ENCODE measurements at places on chromosomes 5 and 9.

- DNase-seq: no peak
These were observed 36.2 kb upstream of the POU5F2 start for GRCh38 chr5:93777620-93778019.

- no peak for DNase-seq
These were observed 179.8 kb downstream of the FANCC start for GRCh38 chr9:95137587-95138145.

GRCh38 chr9:127128341-127129072 is 6.1 kb upstream of the ANGPTL2 start:
- DNase-seq: peak; percentile 76

DNA sequence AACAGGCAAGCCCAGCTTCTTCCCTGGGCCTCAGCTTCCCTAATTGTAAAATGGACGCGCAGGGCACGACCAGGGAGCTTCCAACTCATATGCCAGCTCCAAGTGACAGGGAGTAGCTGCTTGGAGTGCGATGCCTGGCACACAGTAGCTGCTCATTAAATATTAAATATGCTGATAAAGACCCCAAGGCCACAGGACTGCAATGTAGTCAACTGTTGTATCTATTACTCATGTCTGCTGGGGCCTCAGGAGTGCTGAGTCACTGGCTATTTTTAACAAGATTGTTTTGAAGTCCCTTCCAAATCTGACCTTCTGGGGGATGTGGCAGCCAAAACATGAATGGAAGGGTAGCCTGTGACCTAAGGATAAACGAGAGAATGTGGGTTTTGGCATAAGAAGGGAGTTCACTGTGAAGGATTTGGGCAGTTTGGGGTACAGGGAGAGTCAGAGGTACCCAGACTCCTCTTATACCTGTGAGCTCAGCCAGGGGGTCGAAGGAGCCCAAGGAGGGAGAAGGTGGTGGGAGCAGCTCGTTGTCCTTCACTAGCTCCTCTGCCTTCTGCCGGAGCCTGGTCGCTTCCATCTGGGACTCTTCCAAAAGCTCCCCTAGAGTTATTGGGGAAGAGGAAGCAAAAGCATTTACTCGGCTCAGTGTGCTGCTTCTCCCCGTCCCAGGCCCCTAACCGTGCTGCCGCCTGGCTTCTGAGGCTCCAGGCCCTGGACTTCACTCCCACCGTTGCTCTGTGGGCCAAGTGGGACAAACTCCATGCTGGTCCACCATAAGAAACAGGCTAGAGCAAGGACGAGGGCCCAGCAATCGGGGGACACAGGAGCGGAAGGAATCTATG is 17.5 kb downstream of the TNIP1 start:
- DNase-seq: peak; percentile 93

DNA sequence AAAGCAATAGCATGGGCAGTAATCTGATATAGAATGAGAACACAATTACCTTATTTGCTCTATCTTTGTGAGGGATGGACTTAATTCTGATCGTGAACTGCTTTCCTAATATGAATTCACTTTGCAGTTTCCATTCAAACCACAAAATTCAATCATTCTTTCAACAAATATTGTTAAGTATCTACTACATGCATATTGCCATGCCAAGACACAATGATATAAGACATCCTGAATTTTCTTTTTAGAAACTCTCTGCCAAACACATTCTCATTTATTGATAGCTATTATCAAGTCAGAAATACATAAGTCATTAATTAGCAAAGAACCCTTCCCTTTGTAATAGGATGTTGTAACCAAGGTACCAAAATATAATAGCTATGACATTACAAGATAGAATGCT is 121.6 kb upstream of the TARS1 start:
- no peak for DNase-seq

DNA sequence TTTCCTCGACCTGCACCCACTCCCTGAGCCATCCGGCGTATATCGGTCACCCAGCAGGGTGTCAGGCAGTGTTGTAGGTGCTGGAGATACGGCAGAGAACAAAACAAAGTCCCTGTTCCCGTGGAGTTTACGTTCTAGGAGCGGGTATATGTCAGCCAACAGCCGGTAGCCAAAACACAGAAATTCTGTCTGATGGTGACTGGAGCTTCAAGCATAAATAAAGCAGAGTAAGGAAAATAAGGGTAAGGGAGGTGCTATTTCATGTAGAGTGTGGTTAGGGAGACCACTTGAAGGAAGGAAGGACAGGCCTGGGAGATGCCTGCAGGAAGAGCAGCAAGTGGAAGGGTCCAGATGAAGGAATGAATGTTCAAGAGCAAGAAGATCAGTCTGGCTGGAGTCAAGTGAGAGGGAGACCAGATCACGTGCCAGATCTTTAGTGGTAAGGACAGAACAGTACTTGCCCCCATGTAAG is 783 bp upstream of the ZFR start:
- DNase-seq: no peak

GRCh38 chr5:142845402-142845921 is 75.3 kb downstream of the ARHGAP26 start:
- DNase-seq: no peak

DNA sequence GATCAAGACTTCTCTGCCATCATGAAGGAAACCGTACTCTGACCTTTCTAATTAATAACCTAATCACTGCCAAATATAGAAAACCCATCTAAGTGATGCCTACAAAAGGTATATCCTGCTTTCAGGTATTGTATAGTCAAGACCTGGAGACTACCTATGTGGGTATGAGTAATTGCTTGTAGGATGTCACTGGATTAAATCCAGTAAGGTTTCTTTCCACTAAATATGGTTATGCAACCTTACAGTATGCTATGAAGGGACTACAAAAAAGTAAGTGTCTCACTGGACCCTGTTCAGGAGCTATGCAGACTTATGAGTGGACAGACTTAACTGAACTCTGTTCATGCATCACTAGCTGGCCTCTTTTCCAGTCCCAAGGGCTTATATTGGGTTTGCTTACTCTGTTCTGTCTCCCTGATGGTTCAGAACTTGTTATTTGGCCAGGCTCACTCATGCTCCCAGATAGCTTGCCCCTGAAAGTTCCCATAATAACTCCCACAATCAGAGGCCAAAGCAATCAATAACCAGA is 51.1 kb downstream of the PDE6A start:
- DNase-seq: no peak

- DNase-seq: no peak
These were observed 30.8 kb downstream of the CD14 start for GRCh38 chr5:140602147-140602546.

DNA sequence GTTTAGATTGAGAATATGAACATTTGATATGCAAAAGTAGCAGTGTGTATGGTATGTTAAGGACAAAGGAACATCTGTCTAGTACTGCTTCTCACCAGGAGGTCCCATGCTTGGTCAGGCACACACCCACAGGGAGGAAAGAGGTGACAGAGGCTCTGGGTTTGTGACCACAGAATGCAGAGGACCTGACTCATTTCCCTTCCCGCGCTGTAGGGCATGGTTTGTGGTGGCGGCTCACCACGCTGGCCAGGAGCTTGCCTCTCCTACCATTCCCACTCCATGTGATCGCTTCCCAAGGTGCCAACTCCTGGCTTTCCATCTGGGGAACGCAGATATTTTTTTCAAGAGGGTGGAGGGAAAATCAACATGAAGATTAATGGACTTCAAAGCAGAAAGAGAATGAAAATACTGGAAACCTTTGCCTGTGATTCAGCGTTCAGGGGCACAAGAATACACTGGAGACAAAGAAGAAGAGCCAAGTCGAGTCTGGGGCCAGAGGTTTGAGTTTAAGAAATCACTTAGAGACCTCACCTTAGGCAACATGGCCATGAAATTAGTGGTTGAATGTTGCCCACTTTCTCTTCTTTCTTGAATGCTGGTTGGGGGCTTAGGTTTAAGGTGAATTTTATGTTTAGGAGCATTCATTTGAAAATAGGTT is 477.8 kb downstream of the CCDC171 start:
- DNase-seq: peak; percentile 97

DNA sequence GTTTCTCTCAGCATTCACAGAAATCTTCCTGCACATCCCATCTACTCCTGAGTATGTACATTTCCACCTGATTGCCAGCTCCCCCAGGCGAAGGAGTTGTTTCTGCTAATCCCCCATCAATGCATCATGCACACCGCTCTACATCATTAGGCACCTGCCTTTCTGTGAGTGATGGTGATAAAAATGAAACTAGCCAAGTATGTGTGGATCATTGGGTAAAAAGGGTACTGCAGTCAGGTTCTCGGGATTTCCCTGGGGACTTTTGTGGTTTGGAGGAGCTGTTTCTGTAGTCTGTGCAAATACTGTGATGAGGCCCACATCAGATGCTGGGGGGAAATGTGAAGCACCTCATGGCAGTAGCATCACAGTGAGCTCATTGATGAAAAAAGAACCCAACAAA is 30.4 kb downstream of the CAMK4 start:
- no peak for DNase-seq

DNA sequence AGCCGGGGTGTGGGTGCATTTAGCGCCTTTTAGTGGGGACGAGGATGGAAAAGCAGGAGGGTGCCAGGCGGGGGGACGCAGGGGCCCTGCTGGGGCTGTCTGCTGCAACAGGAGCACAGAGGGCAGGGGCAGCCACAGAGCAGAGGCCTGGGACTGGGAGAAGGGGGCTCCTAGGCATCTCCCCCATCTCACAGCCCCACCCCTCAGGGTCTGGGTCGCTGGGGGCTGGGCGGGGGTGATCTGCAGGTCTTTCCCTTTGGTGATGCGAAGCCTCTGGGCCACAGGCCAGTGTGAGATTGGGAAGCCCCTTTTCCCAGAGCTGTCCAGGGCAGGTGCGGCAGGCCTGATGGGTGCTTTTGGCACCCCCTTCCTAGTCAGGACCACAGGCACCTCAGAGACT is 4.8 kb downstream of the TOR2A start:
- DNase-seq: no peak

DNA sequence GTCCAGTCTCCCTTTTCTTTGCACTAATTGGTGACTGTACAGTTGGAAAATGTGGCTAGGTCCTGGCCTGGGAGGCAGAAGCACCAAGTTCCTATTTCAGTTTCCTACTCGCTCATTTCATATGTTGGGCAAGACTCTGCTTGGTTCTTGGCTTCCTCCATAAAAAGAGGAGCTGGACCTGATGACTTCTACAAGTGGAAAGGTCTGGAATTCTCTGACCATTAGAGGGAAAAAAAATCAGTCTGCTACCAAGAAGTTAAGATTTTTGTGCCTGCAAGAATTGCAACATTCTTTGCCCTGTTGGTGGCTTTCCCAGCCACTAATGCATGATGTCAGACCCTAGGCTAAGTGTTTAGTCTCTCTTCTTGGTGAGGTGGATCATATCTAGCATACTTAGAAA is 91.5 kb downstream of the WDR41 start:
- peak; percentile 89 for DNase-seq

DNA sequence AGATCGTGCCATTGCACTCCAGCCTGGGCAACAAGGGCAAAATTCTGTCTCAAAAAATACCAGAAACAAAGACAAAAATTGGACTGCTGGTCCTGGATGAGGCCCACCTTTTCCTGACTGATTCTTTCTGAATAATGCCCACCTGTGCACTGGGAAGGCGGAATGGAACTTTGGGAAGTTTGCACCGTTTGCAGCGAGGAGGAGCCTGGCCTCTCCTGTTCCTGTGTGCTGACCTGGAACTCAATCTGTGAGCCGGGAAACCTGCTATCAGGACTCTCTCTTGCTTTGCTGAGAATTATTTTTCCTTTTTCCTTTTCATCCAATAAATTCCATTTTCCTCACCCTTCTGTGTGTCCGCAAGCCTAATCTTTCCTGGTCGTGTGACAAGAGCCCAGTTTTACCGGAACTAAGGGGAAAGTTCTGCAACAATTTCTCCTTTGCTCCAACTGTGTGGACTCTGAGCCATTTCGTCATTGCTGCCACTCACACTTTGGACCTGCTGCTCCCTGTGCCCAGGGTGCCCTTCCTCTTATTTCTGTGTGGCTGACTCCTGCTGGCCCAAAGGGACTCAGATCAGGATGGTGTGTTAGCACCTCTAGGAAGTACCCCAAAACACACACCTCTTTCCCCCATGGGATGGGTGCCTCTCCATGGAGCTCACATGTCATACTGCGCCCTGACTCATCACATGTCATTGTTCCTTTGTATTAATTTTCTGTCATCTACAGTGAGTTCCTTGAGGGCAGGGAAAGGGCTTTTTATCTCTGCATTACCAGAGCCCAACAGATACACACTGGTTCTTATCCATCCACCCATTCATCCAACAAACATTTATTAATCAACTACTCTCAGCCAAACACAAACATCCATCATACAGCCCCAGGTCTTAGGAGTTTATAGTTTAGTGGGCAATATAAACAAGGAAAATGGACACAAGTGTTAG is 4.7 kb upstream of the GLRX start:
- DNase-seq: no peak

DNA sequence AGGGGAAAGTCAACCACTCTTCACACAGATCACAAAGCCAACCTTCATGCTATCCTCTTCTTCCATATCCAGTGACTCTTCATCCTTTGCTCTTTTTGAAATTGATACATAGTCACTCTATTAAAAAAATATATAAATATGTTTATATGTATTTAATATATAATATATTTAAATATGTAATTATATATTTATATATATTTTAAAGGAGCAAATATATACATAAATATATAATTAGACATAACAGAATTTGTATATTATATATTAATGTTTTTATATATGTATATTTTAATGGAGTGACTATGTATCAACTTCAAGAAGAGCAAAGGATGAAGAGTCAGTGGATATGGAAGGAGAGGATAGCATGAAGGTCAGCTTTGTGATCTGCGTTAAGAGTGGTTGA is 374.9 kb downstream of the CDH9 start:
- no peak for DNase-seq

DNA sequence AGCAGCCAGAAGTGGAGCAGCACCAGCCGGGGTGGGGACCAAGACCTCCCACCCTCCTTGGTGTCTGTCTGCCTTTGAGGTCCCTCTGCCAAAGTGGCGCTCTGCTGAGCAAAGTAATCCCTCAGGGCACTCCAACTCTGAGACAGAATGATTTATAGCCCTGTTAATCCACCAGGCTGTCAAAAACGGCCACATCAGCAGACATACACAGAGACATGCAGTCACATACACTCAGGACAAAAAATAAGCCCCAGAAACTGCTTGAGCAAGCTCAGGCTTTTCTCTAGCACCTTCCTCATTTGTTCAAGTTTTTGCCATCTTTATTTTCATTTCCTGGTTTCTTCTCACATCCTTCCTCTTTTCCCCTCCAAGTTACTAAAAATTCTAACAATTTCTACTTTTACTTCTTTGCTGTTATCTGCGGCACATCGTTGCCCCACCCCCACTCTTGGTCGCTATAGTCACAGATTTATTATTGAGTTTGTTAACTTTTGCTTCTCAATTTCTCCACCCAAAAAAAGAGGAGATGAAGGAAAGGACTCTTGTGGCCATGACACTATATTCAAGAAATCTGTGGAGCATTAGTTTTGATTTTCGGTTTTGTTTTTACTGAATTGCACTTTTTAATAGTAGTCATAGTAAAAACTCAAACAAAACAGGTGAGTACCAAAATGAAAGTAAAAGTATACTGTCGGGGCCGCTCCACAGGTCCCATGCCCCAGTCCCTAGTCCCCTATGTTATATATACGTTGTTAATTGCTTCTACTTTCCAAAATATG is 17.4 kb upstream of the ADRB2 start:
- DNase-seq: peak; percentile 8

DNA sequence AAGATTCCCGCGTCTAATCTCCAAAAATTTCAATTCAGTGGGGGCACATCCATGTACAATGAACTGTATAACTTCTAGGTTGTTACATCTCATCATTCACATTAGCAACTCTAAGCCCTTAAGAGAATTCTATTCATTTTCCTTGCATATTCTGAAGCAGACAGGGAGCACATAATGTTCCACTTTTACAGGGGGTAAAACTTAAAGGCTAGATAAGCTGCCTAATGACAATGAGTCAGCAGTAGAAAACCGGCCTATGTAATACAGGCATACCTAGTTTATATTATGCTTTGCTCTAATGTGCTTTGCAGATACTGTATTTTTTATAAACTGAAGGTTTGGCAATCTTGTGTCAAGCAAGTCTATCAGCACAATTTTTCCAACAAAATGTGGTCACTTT is 40.4 kb downstream of the PTAR1 start:
- DNase-seq: no peak
